ENCODE measurements at places on chromosomes 6 and 20.

- DNase-seq, result no peak
Measured at GRCh38 chr6:98516866-98517265, 317.5 kb upstream of the POU3F2 start.

DNA sequence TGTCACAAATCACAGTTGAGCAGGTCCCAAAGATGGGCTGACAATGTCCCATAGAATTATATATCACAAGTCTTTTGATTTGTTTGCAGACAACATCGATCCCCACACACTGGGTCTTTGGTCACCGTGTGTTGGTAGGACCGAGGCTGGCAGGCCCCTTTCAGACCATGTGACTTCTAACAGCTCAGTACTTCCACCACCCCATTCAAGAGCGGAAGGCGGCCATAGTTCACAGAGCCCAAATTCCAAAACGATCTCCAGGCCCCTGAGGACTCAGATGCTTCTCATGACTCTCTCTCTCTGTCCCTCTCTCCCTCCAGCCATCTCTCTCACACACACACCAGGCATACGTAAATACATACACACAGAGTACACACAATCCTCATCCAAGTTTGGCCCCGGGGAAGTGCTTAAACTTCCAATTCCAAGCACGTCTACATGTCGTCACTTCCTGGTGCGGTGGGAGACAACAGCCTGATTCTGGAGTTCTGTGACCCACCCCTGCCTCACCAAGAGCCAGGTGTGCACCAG lies 155.9 kb upstream of the INSM1 start:
- DNase-seq, result no peak

- no peak for DNase-seq
Measured at GRCh38 chr20:32382102-32382950, 24.2 kb downstream of the ASXL1 start.

DNA sequence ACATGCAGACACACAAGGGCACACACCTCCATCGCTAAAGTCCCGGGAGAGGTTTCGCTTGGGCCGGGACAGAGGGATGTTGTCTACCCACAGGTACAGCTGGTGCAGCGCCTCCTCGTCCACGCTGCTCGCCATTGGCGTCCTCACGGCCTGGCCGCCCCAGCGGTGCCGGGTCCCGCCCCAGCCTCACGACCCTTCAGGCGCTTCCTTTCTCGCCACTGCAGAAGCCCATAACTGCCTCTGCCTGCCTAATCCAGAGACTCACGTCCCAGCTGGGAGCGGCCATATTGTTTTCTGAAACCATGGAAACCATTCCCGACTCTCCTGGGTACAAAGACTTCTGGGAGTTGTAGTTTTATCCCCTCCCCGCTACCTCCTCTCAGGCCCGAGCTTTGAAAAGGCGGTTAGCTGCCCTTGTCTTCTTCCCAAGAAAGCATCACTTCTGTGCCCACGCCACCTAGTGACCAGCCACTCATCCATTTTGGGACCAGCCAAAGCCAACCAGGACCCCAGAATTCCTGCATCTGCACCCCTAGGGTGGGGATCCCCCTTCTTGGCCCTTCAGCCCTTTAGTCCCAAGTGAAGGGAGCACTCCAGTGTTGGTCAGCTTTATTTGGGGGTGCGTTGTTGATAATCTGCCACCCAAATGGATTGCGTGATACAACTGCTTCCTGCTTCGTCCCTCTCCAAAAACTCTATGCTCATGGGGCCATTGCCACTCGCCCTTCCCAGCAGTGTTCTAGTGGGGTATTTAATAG lies at the start of gene SPEF1:
Gene SPEF1, minus strand, starts transcription at position 296 of the 758 bp plus-strand sequence. Its CDS starts 161 bp downstream, at position 135.
- DNase-seq, result no peak

DNA sequence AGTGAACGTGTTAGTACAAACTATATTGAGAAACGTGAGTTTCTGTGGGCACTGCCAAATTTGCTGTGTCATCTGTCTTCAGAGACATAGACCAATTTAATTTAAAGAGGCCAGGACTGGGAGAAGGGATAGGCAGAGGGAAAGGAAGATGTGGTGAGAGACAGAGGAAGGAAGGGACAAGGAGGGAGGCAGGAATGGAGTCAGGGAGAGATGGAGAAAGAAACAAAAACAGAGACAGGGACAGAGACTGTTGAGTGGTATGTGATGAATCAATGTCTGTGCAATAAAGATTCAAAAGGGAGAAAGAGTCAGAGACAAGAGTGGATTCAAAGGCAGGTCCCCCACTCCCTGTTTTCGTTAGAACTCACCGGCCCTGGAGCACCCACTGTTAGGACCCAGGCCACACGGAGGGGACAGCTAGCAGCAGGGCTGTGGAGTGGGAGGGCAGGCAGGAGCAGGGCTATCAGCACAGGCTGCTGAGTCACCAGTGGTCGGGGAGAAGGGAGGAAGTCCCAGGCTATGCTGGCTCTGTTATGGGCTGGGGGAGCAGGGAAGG lies 51.6 kb upstream of the CHD6 start:
- no peak for DNase-seq

- no peak for DNase-seq
Measured at GRCh38 chr6:170365593-170365992, 59.0 kb downstream of the FAM120B start.

DNA sequence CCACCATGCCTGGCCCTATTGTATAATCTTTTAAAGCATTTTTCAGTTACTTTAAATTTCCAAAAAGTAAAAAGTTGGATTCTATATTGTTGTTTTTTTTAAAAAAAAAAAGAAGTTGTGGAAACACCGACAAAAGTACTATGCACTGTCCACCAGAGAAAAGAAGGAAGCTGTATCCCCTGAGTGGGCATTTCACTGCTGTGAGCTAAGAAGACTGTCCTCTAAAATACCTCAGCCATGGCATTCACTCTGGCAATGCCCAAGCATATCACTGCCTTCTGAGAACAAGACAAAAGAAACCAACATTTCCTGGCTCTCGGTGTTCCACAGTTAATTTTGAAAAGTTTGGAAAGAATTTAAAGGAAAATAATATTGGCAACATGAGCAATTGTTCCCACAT lies 117.8 kb downstream of the IPCEF1 start:
- no peak for DNase-seq

DNA sequence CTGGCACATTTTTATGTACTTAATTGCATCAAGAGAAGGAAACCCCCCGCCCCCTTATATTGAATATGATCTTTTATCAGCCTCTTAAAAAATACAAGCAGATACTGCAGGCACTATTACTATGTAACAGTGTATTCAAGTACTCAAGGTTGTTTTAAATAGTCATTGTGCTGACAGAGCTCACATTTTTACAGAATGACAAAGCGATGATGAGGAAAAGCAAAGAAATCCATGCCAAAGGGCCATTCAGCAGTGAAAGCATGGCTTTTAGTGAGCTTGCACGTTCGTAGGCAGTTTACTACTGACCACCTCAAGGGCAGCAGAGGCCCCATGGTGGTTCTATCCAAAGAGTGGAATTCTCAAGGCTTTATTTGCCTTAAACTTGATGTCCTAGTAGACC lies 146.8 kb downstream of the RPS12 start:
- DNase-seq, result no peak

GRCh38 chr6:125253881-125254280 lies 47.9 kb downstream of the HDDC2 start:
- DNase-seq, result no peak

DNA sequence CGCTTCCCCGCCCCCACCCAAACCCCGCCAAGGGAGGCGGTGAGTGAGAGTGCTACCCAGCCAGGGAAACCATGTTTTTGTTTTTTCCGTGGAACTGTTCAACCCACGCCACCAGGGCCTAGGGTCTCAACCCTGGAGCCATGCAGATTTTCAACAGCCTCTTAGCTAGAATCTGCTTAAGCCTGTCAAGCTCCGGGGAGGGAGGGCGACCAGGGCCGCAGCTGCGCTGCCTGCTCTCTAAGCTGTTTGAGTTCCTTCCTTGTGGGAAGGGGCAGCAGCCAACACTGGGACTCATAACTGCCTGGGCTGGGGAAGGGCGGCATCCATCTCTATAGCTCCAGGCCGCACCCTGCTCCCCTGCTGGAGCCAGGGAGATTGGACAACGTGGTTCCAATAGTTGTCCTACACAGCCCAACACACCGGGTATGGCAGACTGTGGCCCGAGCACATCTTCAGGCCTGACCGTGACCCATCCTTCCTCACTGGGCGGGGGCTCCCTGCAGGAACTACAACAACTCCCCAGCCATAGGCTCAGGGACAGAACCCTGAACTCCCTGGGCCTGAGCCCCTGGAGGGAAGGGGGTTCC lies 1065.7 kb upstream of the MANEA start:
- no peak for DNase-seq

DNA sequence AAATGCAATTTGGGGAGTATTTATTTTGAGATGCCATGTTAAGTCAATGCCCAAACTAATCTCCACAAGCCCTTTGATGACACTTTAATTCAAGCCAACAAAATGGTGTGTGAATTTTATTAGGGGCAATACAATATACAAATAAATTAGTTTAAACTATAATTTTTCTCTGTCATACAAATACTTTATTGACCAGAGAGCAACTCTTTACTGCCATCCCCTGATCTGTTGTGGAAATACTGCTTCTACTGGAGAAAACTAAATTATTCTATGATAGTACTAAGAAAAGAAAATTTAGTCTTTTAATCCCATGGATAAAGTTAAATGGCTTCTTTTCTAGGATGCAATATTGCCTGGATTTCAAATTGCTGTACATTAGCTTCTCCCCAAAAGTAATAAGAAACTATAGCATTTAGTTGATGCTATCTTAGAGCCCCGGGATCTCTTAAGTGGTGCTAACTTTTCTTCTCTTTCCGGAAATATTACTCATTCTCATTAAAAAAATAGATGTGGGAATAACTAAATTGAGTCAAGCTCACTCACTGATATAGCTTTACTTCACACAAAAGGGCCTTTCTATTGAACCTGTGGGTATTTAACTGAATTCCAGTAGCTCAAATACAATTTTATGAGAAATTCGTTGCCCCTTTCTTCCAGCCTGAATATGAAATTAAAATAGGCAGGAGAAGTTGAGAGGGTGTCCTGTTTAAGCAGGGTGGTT lies 49.2 kb downstream of the SMPDL3A start:
- no peak for DNase-seq

All from stimulated activated CD4-positive, alpha-beta T cell treated with anti-CD3 and anti-CD28 coated beads, TNF-alpha, amount 100 ng/mL, for 1 hour (primary cell).